Right ventricle myocardium superior (tissue), 1 donor: ENCODE measurements at places on chromosomes 16 and 17. TPM values are rescaled to one million over a fixed set of nuclear protein-coding genes. Genes with fewer than 3 reads are reported as not detected.
A peak's percentile ranks its signal among the peaks of the same experiment; 100 is the strongest.

Gene ASPA
- 2.5 TPM for total RNA-seq

Gene CMTM1
- total RNA-seq: 1.3 TPM

DNA sequence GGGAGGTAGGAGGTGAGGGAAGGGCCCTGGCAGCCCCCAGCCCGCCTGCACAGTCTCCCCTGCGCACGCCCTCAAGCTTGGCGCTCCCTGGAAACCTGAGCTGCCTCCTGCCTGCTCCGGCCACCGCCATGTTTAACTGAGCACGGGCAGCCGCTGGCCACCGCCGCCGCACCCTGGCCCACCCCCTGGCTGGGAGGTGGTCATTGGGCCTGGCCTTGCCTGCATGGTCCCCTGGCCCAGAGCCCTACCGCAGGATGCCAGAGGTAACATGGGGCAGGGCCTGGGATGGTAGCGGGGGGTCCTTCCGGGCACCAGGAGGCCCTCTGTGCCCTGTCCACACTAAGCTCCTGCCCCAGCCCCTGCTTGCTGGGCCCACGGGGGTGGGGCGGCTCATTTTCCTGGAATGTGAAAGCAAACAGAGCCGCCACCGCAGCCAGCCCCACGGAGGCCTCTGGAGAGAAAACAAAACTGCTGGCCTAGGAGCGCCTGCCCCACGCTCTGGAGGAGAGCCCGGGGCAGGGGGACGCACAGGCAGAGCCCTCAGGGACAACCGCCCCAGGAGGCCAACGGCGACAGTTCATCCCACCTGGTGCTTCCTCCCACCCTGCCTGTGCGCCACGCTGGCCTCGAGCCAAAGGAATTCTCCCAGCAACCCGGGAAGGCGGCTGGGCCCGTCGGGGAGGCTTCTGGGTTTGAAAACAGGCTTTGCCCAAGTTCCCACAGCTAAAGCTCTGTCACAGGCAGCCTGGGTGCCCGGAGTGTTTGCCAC is 8.9 kb downstream of the NHERF2 start:
- DNase-seq: peak; percentile 84

DNA sequence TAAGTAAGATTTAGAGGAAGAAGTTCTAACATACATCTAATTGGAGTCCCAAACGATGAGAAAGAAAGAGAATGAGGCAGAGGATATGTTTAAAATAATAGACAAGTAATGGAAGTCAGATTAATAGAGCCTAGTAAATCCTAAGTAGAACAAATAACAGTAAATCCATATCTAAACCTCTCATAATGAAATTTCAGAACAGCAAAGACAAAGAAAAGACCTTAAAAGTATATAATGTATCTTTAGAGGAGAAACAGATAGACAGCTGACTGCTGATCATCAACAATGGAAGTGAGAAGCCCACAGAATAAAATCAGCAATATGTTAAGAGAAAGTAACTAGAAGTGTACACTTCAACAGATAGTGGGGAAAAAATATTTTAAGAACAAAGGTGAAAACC is 536.2 kb upstream of the ZFHX3 start:
- no peak for DNase-seq

- DNase-seq: no peak
Observed at GRCh38 chr17:57397402-57397801, 141.1 kb downstream of the MSI2 start.

Gene NKD1
- total RNA-seq: 0.16 TPM
